CD4-positive, alpha-beta T cell (primary cell): ENCODE measurements at places on chromosomes 11 and 22. TPM values are rescaled to one million over a fixed set of nuclear protein-coding genes. Genes with fewer than 3 reads are reported as not detected.

DNA sequence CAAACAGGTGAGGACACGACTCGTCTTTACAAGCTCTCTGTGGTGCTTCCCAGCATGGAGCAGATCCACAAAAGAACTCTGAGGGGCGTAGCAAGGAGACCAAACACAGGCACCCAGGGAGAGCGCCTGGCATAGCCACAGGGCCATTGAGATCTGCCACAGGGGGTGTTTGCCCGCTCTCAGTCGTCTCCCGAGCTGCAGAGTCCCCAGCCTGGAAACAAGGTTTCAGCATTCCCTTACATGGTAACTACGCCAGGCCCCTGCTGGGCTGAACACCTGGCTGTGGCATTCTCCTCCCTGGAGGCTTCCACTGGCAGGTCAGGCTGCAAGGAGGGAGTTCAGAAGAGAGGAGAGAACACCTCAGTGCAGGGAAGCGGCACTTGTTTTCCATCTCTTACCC is 962.1 kb downstream of the NTM start:
- no peak for DNase-seq
- no peaks in the 10 kb centered on the region for H3K4me1 ChIP-seq
- no peak overlapping the region for H3K4me3 ChIP-seq
- H3K36me3 ChIP-seq: no peaks in the 10 kb centered on the region

DNA sequence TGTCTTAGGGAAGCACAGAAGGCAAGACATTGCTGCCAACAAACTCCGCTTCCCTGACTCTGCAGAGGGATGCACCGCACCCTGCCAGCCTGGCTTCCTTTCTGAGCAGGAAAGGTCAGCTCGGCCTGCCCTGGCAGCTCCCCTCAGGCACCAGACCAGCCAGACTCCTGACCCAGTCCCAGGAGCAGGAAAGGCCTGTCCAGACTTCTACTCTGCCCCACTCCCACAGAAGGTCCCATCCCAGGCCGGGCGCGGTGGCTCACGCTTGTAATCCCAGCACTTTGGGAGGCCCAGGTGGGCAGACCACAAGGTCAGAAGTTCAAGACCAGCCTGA is 17.7 kb downstream of the ARRB1 start:
- no peak overlapping the region for H3K4me3 ChIP-seq
- no peak for DNase-seq
- H3K27ac ChIP-seq: no peak overlapping the region
- H3K4me1 ChIP-seq: peaks cover 63% of the 10 kb centered on the region

GRCh38 chr11:96781082-96781481 is 391.3 kb downstream of the JRKL start:
- no peaks in the 10 kb centered on the region for H3K27me3 ChIP-seq
- no peak overlapping the region for H3K4me3 ChIP-seq
- no peak overlapping the region for H3K27ac ChIP-seq
- no peaks in the 10 kb centered on the region for H3K4me1 ChIP-seq

Gene FGF19
- total RNA-seq: not detected

DNA sequence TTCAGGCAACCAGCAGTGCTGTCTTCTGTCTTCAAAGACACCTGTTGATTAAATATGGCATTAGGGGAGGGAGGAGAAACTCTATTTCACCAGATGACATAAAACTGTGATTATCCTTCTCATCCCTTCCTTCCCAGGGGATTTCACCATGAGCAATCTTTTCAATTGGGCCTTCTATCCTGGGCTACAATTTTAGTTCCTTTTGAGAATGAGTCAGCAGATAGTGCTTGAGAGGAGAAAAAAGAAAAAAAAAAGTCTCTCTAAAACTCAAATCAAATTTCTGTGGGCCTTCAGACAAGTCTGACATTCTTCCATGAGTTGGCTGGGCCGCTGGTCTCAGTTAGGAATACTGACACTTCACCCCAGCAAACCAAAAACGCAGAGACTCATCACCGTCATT is 7.2 kb downstream of the FLI1 start:
- peaks cover 81% of the 10 kb centered on the region for H3K4me1 ChIP-seq
- no peak for DNase-seq
- no peak overlapping the region for H3K27ac ChIP-seq

- no peak overlapping the region for H3K4me3 ChIP-seq
- peaks cover 2% of the 10 kb centered on the region for H3K4me1 ChIP-seq
- no peak for DNase-seq
- H3K27ac ChIP-seq: no peak overlapping the region
- peaks cover 8% of the 10 kb centered on the region for H3K27me3 ChIP-seq
- H3K36me3 ChIP-seq: no peaks in the 10 kb centered on the region
Observed at GRCh38 chr11:58286249-58286648, 18.2 kb upstream of the OR10W1 start.

- DNase-seq: no peak
- H3K4me1 ChIP-seq: no peaks in the 10 kb centered on the region
- H3K27ac ChIP-seq: no peak overlapping the region
Observed at GRCh38 chr11:122439866-122440810, 215.4 kb upstream of the UBASH3B start.

GRCh38 chr22:44824271-44824670 is 71.9 kb downstream of the ARHGAP8 start:
- no peak overlapping the region for H3K4me3 ChIP-seq
- no peaks in the 10 kb centered on the region for H3K36me3 ChIP-seq
- DNase-seq: no peak
- H3K27me3 ChIP-seq: no peaks in the 10 kb centered on the region
- peaks cover 5% of the 10 kb centered on the region for H3K4me1 ChIP-seq

- no peaks in the 10 kb centered on the region for H3K36me3 ChIP-seq
- H3K27ac ChIP-seq: no peak overlapping the region
- no peak for DNase-seq
- no peak overlapping the region for H3K4me3 ChIP-seq
- H3K4me1 ChIP-seq: no peaks in the 10 kb centered on the region
- H3K27me3 ChIP-seq: no peaks in the 10 kb centered on the region
Observed at GRCh38 chr22:36929621-36930020, 16.2 kb downstream of the CSF2RB start.

DNA sequence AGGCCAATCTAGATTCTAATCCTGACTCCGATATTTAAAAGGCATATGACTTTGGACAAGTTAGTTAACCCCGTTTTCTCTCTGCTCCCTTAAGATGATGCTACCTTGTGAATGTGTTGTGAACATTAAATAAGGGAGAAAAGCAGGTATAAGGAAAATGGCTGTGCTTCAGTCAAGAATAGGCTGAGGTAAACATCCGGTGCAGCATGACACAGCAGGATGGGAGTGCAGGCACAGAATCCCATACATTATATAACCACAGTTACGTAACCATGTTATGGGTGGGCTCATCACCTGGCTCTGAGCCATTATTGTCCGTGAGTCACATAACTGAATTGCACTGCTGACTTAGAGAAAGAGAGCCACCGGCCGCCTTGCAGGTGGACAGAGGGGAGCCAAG is 382.2 kb upstream of the ANO5 start:
- no peak overlapping the region for H3K4me3 ChIP-seq
- H3K36me3 ChIP-seq: no peaks in the 10 kb centered on the region
- H3K4me1 ChIP-seq: no peaks in the 10 kb centered on the region
- H3K27me3 ChIP-seq: no peaks in the 10 kb centered on the region

- H3K4me3 ChIP-seq: no peak overlapping the region
- no peak overlapping the region for H3K27ac ChIP-seq
- no peaks in the 10 kb centered on the region for H3K27me3 ChIP-seq
- peaks cover 9% of the 10 kb centered on the region for H3K4me1 ChIP-seq
- H3K36me3 ChIP-seq: peaks cover 41% of the 10 kb centered on the region
Observed at GRCh38 chr22:25357606-25358420, 138.4 kb downstream of the CRYBB2 start.

Gene TST
- not detected for total RNA-seq

Gene ALG12
- total RNA-seq: 13.5 TPM

DNA sequence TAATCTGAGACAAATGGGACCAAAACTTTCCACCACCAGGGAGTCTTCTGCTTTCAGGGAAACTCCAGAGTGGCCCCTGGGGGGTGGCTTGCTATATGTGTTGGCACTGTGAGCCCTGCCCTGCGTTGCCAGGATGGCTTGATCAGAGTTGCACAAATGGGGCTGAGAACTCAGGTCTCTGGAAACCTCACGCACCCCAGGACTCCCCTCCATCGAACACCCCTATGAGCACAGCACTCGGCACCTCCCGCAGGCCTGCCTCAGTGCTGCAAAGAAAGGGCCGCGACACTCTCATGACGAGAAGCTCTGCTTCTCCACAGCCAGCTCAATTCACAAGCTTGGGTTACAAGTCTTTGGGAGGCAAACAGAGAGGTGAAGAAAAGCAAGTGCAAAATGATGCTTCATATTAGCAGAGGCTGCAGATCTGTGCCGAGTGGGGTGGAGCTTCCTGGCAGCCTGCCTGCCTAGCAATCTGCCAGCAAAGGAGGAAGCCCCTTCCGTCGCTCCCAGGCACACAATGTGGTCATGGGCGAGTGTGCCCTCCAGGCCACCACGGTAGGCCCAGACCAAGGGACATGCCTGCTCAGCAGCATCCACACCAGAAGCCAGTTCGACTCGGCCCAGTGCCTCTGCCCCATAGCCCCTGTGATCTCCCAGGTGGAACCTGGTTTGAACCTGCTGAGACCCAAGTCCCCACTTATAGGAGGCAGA is 55.7 kb downstream of the MYH9 start:
- DNase-seq: peak; percentile 58
- no peaks in the 10 kb centered on the region for H3K27me3 ChIP-seq

Gene TMEM191C
- total RNA-seq: 3.9 TPM

Gene C11orf86
- total RNA-seq: not detected

- no peaks in the 10 kb centered on the region for H3K27me3 ChIP-seq
- H3K4me3 ChIP-seq: no peak overlapping the region
- no peaks in the 10 kb centered on the region for H3K4me1 ChIP-seq
- H3K36me3 ChIP-seq: no peaks in the 10 kb centered on the region
- DNase-seq: no peak
Observed at GRCh38 chr11:71208011-71208774, 44.2 kb downstream of the SHANK2 start.

Gene TCN1
- total RNA-seq: not detected

DNA sequence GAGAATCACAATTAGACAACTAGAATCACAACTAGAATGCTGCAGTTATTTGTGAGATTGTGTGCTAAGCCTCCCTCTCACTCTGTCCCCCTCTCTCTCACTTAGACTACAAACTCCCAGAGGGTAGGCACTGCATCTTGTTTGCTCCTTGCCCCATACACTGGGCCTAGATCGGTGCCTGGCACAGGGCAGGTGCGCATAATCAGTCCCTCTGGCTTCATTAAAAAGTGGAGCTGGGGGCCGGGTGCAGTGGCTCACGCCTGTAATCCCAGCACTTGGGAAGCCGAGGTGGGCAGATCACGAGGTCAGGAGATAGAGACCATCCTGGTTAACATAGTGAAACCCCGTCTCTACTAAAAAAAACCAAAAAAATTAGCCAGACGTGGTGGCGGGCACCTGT is 456.8 kb downstream of the MIAT start:
- no peak overlapping the region for H3K27ac ChIP-seq
- DNase-seq: no peak
- H3K36me3 ChIP-seq: no peaks in the 10 kb centered on the region
- H3K4me3 ChIP-seq: no peak overlapping the region

- no peaks in the 10 kb centered on the region for H3K4me1 ChIP-seq
- H3K4me3 ChIP-seq: no peak overlapping the region
- no peak overlapping the region for H3K27ac ChIP-seq
- no peak for DNase-seq
- H3K36me3 ChIP-seq: peaks cover 47% of the 10 kb centered on the region
Observed at GRCh38 chr11:126345759-126346585, 9.5 kb upstream of the ST3GAL4 start.

Gene IL17REL
- not detected for total RNA-seq

DNA sequence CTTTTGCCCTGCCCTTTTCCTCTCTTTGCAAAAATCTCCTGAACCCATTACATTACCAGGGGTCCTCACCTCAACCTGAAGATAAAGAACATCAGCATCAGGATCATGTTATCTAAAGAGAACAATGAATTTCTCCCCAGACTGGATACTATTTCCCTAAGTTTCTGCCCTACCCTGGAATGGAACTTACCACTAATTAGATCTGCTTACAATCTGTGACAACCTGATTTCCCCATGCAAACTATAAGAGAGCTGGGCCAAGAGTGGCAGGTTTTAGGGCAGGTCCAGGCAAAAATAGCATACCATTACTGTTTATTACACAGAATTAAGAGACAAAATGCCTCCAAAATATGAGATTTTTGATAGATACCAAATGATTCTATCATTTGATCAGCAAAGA is 58.0 kb upstream of the GDPD4 start:
- DNase-seq: no peak
- no peak overlapping the region for H3K27ac ChIP-seq
- no peaks in the 10 kb centered on the region for H3K27me3 ChIP-seq
- H3K4me3 ChIP-seq: no peak overlapping the region
- H3K36me3 ChIP-seq: peaks cover 12% of the 10 kb centered on the region
- H3K4me1 ChIP-seq: no peaks in the 10 kb centered on the region

- no peaks in the 10 kb centered on the region for H3K27me3 ChIP-seq
- H3K27ac ChIP-seq: no peak overlapping the region
- H3K4me3 ChIP-seq: no peak overlapping the region
- no peaks in the 10 kb centered on the region for H3K4me1 ChIP-seq
Observed at GRCh38 chr11:30740091-30740490, 153.9 kb upstream of the MPPED2 start.

DNA sequence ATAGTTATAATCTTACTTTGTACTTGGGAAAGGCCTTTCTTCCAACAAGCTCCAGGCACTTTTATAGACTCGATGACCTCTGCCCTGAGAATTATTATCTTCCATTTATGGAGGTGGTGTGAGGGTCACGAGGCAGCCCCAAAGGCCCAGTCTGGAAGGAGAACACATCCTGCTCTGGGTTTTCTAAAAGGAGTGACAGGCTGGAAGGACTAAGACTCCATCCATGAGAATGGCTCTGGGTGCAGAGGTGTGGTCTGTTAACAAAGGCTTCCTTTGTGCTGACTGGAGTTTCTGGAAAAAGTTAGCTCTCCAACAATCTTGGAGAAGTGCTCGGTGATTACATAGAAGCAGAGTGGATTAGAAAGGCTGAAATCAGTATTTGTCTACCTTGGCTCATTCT is 74.7 kb upstream of the SESN3 start:
- H3K36me3 ChIP-seq: no peaks in the 10 kb centered on the region
- H3K27ac ChIP-seq: no peak overlapping the region
- no peaks in the 10 kb centered on the region for H3K4me1 ChIP-seq
- H3K27me3 ChIP-seq: no peaks in the 10 kb centered on the region

GRCh38 chr11:74255741-74256375 is 55.6 kb downstream of the P4HA3 start:
- H3K4me3 ChIP-seq: no peak overlapping the region
- H3K36me3 ChIP-seq: peaks cover 32% of the 10 kb centered on the region
- H3K4me1 ChIP-seq: no peaks in the 10 kb centered on the region
- no peaks in the 10 kb centered on the region for H3K27me3 ChIP-seq
- DNase-seq: peak; percentile 29
- no peak overlapping the region for H3K27ac ChIP-seq

- H3K4me3 ChIP-seq: no peak overlapping the region
- no peaks in the 10 kb centered on the region for H3K36me3 ChIP-seq
- no peak for DNase-seq
- peaks cover 35% of the 10 kb centered on the region for H3K27me3 ChIP-seq
Observed at GRCh38 chr22:37416389-37416788, 10.9 kb downstream of the ELFN2 start.

- H3K4me3 ChIP-seq: no peak overlapping the region
- no peaks in the 10 kb centered on the region for H3K4me1 ChIP-seq
- DNase-seq: no peak
- no peak overlapping the region for H3K27ac ChIP-seq
- H3K36me3 ChIP-seq: no peaks in the 10 kb centered on the region
Observed at GRCh38 chr11:11324090-11324489, 29.0 kb downstream of the CSNK2A3 start.
